Stimulated activated CD8-positive, alpha-beta memory T cell treated with anti-CD3 and anti-CD28 coated beads, Interleukin-12 subunit alpha, Interleukin-12 subunit beta, amount 100 ng/mL, for 4 hours (primary cell): ENCODE measurements at places on chromosomes 7 and 10.

DNA sequence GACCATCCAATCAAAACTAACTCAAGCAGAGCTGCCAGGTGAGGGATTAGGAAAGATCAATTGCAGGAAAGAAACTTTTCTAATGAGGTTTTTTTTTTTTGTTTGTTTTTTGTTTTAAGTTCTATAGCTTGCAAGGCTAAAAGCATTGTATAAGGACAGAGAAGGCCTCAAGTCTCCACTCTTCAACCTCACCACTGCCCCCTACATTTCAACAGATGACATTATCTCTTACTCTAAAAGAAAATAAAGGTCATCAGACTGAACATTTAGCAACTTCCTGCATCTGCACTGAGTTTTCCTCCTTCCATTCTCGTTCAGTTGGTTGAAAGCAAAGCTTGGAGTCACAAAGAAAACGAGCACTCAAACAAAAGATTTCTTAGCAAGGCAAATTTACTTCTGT is 45.2 kb upstream of the EXOC4 start:
- DNase-seq: no peak

GRCh38 chr7:127378537-127378936 is 14.0 kb downstream of the ZNF800 start:
- no peak for DNase-seq

- no peak for DNase-seq
Observed at GRCh38 chr7:21942955-21943354, 2.7 kb downstream of the CDCA7L start.

- no peak for DNase-seq
Observed at GRCh38 chr7:150778014-150778737, 22.0 kb downstream of the TMEM176B start.

- no peak for DNase-seq
Observed at GRCh38 chr7:24971333-24972165, 8.4 kb downstream of the OSBPL3 start.

DNA sequence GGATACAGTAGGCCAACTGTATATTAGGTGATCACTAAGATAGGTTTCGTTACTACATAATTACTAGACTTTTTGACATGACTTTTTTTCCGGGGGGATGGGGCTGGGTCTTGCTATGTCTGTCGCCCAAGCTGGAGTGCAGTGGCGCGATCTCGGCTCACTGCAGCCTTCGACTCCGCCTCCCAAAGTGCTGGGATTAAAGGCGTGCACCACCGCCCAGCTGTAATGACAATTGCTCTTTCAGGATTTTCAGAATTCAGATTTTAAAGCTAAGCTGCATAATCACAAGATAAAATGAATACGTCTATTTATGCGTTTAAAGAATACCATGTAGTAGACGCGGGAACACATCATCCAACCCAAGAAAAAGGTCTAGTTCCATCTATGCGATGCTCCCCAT is 982 bp downstream of the IDI1 start:
- no peak for DNase-seq

GRCh38 chr10:94183666-94184264 is 179.0 kb downstream of the NOC3L start:
- no peak for DNase-seq
